ENCODE measurements at places on chromosomes 2 and 18.

GRCh38 chr2:69164061-69164778, 151.2 kb downstream of the ANTXR1 start:
- no peak for DNase-seq

DNA sequence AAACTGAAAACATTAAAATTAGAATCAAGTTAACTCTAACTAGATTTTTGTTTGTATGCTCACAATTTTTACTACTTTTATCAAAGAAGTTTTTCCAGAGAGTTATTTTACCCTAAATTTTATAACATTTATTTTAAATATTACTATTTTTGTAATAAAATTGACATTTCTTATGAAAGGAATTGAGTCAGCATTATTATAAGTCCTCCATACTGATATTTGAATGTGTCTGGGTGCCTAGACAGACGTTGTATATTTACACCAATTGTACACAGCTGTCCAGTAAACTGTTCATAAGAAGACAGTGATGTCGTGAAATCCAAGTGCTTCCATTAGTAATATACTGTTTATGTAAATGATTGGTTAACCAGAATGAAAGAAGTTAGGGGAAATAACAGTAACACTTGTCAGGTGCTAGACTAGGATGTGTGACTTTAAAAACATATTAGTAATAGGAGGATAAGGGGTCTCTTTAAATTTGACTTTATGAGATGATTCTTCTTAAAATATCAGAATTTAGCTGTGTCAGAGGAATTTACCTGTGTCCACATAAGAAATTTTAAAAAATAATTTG, 73.7 kb downstream of the TANK start:
- no peak for DNase-seq

DNA sequence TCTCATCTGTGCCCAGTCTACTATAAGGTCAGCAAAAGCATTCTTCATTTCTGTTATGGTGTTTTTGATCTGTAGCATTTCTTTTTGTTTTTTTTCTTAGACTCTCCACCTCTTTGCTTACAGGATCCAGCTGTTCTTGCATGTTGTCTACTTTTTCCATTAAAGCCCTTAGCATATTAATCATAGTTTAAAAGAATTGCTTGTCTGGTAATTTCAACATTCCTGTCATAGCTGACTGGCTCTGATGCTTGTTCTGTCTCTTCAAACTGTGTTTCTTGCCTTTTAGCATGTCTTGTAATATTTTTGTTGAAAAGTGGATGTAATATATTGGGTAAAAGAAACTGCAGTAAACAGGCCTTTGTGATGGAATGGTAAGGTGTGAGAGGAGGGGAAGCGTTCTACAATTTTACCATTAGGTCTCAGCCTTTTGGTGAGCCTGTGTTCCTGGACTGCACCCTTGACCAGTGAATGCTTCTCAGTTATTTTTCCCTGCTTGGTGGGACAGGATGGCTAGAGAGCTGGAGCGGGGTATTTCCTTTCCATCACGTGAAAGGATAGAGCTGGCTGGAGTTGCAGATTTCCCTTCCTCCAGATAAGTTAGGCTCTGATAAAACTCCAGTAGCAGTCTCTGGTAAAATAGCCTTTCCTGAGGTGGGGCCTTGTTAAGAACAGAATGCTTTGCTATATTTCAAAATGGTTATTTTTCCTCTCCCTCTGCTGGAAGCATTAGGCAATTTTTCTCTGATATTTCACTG, 65.4 kb downstream of the PLA2R1 start:
- no peak for DNase-seq

DNA sequence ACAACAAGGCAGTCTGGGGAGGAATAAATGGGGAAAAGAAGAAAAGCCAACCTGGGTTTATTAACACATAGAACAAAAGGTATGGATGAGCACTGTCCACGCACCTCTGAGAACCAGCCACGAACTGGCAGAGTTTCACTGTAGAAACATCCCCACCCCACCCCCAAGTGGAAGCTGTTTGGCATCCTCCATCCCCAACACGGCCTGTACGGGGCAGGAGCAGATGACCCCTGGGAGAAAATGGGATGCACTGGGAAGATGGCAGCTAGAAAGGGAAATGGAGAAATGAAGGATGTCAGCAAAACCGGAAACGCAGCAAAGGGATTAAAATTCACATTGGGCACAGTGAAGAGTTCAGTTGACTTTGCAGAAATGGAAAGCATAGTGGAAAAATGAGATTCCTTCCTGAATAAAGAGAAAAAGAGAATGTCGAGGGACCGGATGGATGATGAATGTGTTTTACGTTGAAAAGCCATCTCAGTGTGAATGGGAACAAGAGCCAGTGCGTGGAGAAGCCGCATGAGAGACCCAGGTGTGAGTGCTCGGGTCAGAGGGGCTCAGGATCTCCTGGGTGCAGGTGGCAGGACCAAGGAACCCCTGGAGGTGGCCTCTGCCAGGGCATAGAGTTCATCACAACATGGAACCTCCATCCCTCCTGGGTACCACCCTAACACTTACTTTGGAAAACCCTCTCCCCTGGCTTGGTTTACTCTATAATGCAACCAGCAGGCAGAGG, 247.0 kb downstream of the ALPK2 start:
- DNase-seq, result no peak

DNA sequence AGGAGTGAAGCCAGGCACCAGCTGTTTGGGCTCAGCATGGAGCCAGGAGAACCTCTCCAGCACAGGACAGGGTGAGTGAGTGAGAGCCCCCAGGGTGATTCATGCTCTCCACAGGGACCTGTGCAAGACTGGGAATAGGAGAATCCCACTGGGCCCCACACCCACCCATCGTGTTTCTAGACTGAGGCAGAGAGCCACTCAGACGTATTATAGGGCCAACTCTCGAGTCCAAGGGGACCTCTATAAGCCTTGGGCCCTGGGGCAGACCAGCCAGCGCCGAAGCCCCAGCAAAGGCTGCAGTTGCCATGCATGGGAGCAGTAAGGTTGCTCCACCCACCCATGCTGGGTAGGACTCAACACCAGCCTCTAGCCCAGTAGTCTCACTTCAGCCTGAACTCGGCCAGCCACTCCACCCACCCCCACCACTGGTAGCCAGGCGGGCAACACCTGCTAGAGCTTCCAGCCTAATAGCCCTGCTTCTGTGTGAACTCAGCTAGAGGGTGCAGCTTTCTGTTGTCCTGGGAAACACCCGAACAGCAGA, 19.0 kb downstream of the PFN4 start:
- DNase-seq, result no peak

GRCh38 chr2:210553373-210553772, 3.0 kb upstream of the CPS1 start:
- DNase-seq, result no peak

DNA sequence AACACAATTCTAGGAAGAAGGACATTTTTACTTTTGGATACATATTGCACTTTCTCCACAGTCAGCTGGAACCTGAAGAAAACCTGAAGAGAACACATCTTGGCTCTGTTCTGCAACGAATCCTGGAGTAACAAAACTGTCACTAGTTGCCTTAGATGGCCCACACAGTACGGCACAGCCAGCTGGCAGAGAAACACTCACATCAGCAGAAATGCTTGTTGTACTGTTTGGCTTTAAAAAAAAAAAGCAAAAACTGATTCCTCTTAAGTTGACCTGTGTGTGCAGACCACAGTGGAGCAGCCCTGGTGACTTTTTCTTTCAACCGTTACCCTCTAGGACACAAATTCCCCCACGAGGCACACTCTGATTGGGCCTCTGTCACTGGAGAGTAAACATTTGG, 152.3 kb upstream of the TWIST2 start:
- no peak for DNase-seq

DNA sequence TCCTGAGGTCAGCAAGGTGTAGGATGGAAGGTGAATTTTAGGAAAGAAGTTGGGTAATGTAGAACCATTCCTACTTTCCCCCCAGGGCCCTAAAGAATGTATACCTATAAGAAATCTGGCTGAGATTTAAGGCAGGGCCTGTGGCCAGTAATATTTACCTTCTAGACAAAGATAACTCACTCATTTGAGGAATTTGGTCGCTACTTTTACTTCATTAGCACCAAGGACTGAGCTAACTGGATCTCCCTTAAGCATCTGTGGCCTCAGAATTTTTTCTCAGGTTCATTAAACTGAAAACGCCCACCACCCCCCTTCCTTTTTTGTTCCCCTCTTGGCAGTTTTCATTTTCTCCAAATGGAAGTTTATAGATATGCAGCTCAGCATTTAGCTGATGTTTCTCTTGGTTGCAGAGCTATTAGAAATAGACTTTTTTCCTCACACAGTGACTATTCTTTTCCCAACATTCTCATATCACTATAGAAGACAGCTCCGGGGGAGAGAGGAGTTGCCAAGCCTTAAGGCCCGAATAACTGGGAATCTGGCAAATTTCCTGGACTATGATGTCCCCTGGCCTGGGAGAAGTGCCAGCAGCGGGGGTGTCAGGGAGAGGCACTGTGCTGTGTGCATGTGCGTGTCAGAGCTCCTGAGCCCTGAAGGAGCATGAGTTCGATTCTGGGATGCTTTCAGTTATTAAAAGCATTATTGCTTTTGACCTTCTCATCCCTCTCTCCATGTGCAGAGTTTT, 310.9 kb downstream of the PRKCE start:
- no peak for DNase-seq

GRCh38 chr18:55484773-55485172, 103.2 kb downstream of the TCF4 start:
- no peak for DNase-seq

DNA sequence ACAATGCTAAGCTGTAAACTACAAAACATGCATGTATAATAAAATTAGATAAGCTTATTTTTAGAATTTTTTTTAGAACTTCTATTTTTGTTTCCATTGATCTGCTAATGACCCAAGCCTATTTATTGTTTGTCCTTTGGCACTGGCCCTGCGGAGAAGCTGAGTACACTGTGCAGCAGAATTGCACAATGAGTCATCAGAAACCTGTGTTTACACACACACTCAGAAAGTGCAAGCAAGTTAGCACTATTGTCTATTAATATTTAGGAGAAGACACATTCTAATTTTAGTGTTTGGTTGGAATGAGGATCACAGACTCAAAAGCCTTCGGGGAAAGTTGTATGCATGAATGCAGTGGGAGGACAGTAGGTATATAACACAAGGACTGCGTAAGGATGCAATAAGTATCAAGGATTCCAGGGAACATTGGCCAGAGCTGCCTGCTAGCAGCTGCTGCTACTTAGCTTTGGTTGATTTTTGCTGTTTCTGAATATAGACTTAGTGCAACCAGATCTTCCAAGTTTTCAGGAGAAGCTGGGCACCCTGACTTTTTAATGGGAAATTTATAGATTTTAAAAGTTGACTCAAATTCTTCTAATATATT, 128.2 kb downstream of the KCNH7 start:
- DNase-seq, result no peak

DNA sequence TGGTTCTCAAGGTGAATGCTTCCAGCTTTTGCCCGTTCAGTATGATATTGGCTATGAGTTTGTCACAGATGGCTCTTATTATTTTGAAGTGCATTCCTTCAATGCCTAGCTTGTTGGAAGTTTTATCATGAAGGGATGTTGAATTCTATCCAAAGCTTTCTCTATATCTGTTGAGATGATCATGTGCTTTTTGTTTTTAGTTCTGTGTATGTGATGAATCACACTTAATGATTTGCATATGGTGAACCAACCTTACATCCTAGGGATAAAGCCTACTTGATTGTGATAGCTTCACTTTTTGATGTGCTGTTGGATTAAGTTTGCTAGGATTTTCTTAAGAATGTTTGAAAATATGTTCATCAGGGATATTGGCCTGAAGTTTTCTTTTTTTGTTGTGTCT, 112.1 kb downstream of the MBD2 start:
- no peak for DNase-seq

GRCh38 chr2:227125506-227125905, 38.5 kb downstream of the COL4A4 start:
- no peak for DNase-seq

DNA sequence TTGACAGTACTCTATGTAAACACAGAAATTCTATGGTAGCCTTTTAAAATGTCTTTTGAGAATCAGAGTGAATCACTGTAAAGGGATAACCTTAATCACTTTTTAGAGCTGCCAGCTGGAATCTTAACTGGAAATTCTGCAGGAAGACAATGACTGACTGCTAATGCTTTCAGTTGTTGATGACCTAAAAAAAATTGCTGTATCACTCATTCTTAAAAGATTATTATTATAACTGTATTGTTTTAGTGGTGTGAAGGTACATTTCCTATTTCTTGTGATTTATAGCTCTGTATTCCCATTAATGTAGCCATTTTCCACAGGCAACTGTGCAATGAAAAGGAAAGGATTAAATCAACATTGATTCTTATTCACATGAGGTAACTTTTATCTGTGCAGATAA, 260.5 kb downstream of the CALCRL start:
- no peak for DNase-seq

GRCh38 chr2:46229134-46230063, 67.8 kb upstream of the EPAS1 start:
- no peak for DNase-seq

GRCh38 chr18:73153271-73153670, 285.5 kb upstream of the NETO1 start:
- no peak for DNase-seq

DNA sequence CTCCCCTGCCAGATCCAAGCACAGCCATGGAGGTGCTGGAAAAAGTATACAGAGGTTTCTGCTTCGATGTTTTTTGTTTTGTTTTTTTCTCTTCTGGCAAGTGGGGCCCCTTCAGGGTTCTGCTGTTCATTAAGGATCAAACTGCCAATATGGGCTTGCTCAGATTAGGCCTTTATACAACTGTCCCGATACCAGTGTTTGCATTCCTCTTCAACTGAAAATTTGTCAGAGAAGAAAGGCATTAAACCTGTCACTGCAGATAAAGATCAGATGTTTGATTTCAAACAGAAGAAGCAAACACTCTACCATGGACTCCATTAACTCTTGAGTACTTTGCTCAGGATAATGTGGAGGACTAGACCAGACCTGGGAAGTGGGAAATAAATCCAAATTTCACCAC, 396.0 kb upstream of the SMIM21 start:
- no peak for DNase-seq

- no peak for DNase-seq
Measured at GRCh38 chr2:84940088-84940470, 30.9 kb upstream of the KCMF1 start.

GRCh38 chr2:158178646-158179045, 77.0 kb downstream of the UPP2 start:
- no peak for DNase-seq

DNA sequence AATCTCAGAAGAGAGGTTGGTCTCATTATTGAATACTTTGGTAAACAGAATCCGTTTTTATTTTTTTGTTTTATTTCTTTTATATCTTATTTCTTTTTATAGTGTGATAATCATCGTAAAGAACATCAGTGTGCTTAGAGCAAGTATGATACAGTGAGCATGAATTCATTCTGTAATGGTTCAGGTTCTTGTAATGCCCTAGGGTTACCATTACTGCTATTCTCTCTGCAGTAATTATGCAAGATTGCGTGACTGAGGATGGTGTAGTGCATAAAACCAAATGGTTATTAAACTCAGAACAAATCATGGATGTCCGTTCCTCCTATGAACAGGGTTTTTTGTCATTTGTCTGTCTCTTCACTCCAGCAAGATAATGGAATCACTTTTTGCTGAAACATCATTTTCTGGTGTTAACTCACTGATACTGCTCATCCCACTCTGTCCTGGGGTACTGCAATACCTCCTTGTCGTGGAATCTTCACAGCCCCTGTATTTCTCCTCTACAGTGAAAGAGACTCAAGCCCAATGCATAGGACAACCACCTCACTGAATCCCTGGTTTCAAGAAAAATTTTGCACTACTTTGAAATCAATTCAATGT, 274.8 kb upstream of the ST6GAL2 start:
- DNase-seq, result no peak

Measured in activated T-cell treated with anti-CD3 and anti-CD28 coated beads for 1 hour (primary cell).